Osteocyte (in vitro differentiated cells): ENCODE measurements at places on chromosomes 16 and 17.

DNA sequence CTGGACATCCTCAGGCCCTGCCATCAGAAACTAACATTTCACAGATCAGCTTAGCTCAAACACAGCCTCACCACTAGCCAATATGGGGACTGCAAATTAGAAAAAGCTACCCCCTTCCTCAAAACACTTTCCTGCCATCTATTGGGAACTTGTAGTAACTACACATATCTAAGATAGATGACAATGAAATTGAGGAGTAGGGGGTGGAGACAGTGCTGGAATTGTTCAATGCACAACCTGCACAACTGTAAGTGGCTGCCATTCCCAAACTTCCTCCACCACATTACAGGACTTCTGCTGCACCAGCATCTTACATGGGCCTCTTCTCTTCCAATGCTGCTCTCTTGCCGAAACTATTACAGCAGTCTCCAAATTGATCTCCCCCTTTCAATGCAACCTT is 21.9 kb downstream of the AIPL1 start:
- DNase-seq = no peak
- H3K4me3 ChIP-seq = no peak overlapping the region
- no peak overlapping the region for H3K27ac ChIP-seq
- peaks cover 8% of the 10 kb centered on the region for H3K27me3 ChIP-seq
- no peaks in the 10 kb centered on the region for H3K36me3 ChIP-seq
- no peaks in the 10 kb centered on the region for H3K4me1 ChIP-seq

GRCh38 chr16:8579559-8579958 is 10.8 kb downstream of the TMEM114 start:
- H3K36me3 ChIP-seq = no peaks in the 10 kb centered on the region
- no peak overlapping the region for H3K27ac ChIP-seq
- H3K27me3 ChIP-seq = peaks cover 8% of the 10 kb centered on the region
- H3K4me3 ChIP-seq = no peak overlapping the region
- no peak for DNase-seq
- peaks cover 11% of the 10 kb centered on the region for H3K4me1 ChIP-seq

- no peak overlapping the region for H3K27ac ChIP-seq
- H3K4me3 ChIP-seq = no peak overlapping the region
- peaks cover 28% of the 10 kb centered on the region for H3K27me3 ChIP-seq
- H3K4me1 ChIP-seq = peaks cover 2% of the 10 kb centered on the region
- no peaks in the 10 kb centered on the region for H3K36me3 ChIP-seq
- DNase-seq = no peak
Measured at GRCh38 chr17:58538811-58539409, 24.5 kb upstream of the MTMR4 start.

DNA sequence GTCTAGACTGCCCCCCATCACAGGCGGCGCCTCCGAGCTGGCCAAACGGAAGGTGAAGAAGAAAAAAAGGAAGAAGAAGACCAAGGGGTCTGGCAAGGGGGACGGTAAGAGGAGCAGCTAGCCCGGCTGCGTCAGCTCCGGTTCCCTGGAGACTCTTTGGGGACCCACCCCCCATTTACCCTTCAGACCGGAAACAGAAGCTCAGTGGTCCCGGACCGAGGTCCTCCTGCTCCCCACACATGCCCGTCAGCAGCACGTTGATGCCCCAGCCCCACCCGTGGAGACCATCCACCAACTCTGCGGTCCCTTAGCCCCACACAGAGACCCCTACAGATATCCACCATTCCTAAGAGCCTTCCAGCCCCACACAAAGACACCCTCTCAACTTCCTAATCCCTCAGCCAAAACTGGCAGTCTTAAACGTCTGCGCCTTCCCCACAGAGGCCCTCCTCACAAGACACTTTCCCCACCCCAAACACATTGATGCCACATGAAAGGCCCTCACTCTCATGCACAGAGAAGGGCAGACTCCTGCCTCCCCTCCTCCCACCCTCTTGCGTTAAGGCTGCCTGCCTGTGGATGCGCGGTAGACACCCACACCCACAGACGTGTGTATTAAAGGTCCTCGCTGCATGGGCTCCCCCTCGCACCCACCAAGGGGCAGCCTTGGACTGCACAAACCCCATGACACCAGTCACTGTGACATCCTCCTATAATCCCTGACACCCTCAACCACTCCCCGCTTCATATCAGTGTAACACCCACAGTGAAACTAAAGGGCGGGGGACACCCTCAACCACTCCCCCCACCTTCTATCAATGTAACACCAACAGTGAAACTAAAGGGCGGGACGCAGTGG is 58.2 kb upstream of the RPH3AL start:
- no peak for DNase-seq
- peaks cover 22% of the 10 kb centered on the region for H3K4me1 ChIP-seq
